ENCODE measurements at places on chromosomes 1 and 21.

DNA sequence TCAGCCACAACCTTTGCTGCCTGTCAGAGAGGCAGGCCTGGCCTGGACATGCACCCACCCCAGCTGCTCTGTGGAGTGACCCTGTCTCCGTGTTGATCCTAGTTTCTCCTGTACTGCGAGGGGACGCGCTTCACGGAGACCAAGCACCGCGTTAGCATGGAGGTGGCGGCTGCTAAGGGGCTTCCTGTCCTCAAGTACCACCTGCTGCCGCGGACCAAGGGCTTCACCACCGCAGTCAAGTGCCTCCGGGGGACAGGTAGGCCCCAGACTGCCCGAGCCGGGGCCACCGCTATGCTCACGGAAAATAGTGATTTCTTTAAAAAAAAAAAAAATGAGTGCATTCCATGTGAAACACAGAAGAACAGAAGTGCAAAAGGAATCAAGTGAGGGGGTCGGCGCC is 41.6 kb upstream of the TRAPPC10 start:
- DNase-seq = no peak

- no peak for DNase-seq
These were observed 220.5 kb downstream of the KCNT2 start for GRCh38 chr1:196387766-196388165.

- no peak for DNase-seq
These were observed 144.8 kb downstream of the ST6GALNAC3 start for GRCh38 chr1:76219366-76219818.

GRCh38 chr1:202145068-202145743 is 669 bp upstream of the ARL8A start:
- DNase-seq = no peak

DNA sequence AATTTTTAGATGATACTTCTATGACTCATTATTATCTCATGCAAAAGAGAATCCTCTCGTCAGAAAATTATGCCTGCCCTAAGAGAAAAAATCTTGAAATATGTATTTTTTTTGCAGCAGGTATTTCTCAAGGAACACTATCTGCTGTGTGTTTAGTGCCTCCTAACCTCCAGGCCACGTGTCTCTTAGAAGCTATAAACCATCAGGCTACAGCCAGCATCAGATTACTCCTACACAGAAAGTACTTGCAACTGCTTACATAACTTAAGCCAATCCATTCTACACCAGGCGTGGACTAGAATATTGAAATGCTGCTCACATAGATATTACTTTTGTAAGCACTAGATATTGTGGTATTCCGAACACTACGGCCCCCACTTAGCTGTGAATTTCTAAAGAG is 933.4 kb downstream of the PLA2G4A start:
- no peak for DNase-seq

- no peak for DNase-seq
These were observed 59.0 kb upstream of the BACE2 start for GRCh38 chr21:41108668-41109585.

GRCh38 chr1:38004284-38005108 is 818 bp downstream of the FHL3 start:
- DNase-seq = no peak

DNA sequence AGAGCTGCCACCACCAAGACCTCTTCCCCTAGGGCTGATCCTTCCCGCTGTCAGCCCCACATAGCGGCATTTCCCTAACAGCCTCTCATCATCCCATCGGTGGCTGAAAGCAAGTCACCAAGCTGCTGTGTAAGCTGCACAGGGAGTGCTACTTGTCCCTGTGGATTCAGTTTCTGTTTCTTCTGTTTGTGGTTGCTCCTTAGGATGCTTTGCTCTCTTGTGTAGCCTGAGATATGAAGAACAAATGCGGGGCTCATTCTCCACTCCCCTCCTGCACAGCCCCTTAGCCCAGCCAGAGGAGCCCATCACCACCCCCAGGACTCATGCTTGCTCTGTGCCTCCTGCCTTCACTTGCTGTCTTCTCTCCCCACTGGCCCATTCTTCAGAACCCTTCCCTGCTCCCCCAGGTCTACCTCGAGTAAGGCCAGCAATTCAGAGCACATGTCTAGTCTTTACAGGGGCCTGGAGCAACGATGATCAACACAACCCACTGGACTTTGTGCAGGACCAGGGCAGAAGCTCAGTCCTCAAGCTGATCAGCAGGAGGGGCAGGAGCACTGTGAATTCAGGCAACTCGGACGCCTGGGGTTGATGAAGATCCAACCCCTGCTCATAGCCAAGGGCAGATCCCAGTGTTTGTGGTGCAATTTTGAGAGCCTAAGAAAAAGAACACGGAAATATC is 82.6 kb upstream of the GALNT2 start:
- no peak for DNase-seq

DNA sequence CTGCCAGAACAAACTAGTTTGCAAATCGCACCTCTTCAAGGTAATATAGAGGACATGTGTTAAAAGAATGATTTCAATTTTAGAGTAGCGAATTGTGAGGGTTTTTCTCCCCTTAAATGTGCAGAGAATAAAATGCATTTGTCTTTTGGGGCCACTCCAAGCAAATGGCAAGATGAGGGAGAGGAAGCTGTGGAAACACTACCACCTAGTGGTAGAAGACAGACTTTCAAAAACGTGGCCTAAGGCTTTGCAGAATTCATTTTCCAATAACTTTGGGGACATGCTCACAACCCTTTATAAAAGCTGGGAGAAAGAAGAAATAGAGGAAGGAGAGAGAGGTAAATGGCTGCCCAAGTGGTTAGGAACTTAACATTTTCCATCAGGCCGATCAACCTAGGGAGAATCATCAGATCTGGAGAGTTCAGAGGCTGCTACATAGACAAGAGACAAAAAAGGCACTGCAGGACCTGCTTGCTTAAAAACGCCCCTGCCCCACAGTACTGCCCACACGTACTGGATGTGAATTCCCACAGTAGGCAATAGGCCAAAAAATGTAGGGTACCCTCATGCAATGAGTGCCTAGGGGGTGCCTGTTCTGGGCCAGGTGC is 15.7 kb upstream of the RCAN1 start:
- no peak for DNase-seq

DNA sequence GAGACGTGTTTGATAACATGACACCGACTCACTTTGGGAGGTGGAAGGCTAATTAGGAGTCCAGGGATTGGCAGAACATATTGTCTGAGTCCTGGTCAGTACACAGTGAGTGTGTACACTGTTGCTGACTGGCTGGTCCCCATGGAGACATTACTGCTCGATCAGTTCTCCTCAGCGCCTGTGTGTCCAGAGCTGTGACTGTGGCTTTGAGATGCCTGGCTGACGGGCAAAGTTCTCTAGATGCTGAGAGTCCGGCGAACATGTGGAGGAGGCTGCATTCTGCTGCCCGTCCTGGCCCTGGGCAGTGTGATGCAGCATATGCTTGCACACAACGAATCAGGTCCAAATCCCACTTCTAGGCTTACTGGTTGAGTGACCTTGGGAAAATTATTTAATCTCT is 280.1 kb upstream of the ST6GALNAC5 start:
- no peak for DNase-seq

DNA sequence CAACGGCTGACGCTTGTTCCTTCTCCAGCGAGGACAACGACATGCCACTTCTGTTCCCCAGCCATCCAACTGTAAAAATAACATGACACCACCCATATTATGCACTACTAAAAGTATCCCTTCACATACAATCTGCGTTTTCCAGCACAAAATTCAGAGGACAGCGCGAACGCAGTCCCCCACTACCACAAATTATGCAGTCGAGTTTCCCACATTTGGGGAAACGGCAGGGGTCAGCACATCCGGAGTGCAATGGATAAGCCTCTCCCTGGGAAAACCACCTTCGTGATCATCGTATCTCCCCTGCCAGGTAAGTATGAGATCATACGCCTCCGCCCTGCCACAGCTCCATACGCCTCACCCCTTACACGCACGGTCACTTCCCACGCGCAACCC is 120.9 kb downstream of the PPIAL4G start:
- no peak for DNase-seq

DNA sequence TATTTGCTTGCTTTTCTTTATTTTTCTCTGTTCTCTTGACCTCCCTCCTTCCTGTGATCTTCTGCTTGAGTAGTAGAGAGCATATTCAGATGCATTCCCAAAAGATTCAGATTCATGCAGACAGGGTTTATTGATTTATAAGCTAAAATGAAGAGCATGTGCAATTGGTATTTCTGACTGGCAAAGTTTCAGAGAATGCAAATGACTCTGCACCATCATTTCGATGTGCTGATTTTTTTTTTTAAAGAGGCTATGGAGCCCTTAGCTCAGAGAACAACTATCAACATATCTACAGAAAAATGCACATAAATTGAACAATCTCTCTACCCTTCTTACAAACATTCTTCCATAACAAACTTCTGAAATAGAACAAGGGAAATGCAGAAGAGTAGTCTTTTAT is 312.0 kb downstream of the VAV3 start:
- no peak for DNase-seq

DNA sequence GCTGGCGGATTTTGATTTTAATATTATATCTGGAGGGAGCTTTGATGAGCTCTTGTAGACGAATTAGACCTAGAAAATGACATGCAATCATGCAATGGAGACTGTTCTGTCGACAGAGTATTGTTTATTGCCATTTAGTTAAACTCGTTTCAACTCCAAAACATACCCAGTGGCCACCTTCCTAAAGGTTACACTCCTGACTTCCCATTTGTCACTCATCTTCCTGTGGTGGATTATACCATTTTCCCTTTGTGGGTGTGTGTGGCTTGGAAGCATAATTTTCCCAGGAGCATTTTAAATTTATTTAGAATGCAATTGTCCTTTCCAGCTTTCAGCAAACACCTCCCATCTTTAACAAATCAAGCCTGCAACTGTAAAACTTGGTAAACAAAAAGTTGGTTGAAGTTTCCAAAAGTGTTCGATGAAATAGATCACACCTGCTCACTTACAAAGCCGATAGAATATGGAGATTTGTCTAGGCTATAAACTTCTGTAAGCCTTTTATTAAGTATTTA is 266.6 kb downstream of the GRIK1 start:
- no peak for DNase-seq

- no peak for DNase-seq
These were observed 1.6 kb downstream of the OVAAL start for GRCh38 chr1:180560200-180560867.

- no peak for DNase-seq
These were observed 87.9 kb downstream of the PLPP3 start for GRCh38 chr1:56491441-56491840.

- DNase-seq = no peak
These were observed 367.3 kb downstream of the SMYD3 start for GRCh38 chr1:246139745-246140182.

GRCh38 chr1:78672428-78672827 is 22.8 kb downstream of the IFI44 start:
- no peak for DNase-seq

GRCh38 chr1:243964915-243965314 is 86.2 kb upstream of the ZBTB18 start:
- no peak for DNase-seq

DNA sequence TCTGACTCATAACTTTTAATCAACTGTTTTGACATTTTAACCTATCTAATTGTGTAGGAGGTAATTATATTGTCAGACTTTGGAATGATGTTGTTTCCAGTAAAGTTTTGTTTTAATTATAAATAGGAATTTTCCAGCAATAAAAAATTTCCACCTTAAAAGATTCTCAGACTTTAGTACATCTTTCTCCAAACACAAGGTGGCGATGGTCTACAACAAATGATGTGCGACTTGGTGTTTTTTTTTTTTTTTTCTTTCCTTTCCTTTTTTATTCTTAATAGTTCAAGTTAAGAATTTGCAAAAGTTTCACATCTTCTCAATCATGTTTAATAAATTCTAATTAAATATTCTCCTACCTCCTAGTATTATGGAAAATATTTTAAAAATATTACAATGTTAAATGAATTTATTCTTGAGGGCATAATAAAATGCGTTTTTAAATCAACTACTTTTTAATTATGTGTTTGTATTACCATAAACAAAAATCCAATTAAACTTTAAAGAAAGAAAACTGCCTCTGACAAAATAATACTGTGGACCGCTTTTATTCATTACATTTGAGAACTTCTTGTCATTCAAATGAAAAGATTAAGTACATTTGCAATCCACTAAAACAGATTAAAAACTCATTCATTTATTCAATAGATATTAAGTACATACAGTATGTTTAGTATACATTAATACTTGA is 4.4 kb upstream of the ADAMTS1 start:
- DNase-seq = no peak

- DNase-seq = no peak
These were observed 130.6 kb downstream of the AKT3 start for GRCh38 chr1:243719476-243719875.

DNA sequence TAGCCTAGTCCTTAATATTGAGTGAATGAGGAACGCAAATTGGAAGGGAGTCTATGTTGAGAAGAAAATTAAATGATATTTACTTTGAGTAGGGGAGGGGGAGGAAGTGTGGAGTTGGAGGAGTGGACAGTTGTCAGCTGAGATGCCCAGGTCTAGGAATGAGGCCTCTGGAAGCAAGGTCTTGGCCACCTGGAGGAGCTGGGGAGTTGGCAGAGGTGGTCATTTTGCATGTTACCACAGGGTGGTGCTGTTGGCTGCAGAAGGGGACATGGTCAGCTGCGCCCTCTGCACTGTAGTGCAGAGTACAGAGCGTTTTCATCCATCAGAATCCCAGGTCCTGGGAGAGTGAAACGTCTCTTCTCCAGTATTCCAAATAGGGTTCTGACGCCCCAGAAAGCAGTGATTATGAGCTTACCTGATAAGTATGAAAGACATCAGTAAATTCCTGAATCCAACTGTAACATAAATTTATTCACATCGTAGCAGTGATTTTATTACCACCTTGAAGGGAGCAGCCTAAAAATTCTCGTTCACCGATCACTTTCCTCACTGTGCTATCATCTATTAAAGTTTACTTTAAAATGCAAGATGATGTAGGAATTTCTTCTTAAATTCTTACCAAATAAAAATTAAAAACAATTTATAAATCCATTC is 13.8 kb downstream of the PARK7 start:
- DNase-seq = no peak

- DNase-seq = no peak
These were observed 192.3 kb downstream of the SLC45A1 start for GRCh38 chr1:8510041-8510823.

GRCh38 chr1:159999204-159999603 is 32.6 kb downstream of the PIGM start:
- DNase-seq = no peak

- no peak for DNase-seq
These were observed 1.6 kb upstream of the SH3BGRL3 start for GRCh38 chr1:26278303-26278702.

- DNase-seq = no peak
These were observed 39.0 kb upstream of the SYNC start for GRCh38 chr1:32741413-32742198.

GRCh38 chr1:42336978-42337377 is 1.9 kb upstream of the FOXJ3 start:
- no peak for DNase-seq
